Sigmoid colon (tissue), 7 donors: ENCODE measurements at places on chromosomes 1 and 21. TPM values are rescaled to one million over a fixed set of nuclear protein-coding genes. Genes with fewer than 3 reads are reported as not detected.

TARS2 gene
- 13.3 TPM for total RNA-seq

SYCP1 gene
- not detected for total RNA-seq

ALX3 gene
- not detected for total RNA-seq

TACSTD2 gene
- total RNA-seq = 0.55 TPM

TAL1 gene
- total RNA-seq = 3.1 TPM

GJB3 gene
- not detected for total RNA-seq

COL16A1 gene
- total RNA-seq = 271 TPM

CBS gene
- 8.2 TPM for total RNA-seq

DNA sequence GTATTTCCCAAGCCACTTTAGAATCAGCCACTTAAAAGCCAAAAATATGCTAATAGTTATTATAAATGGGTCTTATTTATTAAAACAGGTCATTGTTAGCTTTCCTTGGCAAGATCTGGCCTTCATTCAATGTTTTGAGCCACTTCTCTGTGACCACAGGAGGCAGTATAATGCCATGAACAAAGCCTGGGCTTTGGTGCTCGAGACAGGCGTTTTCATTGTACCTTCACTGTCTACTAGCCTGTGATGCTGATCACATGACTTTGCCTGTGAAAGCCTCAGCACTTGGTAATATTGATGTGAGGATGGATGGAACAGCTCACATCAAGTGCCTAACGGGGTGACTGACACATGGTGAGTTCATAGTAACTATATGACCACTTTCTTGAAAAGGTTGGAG lies 217.0 kb downstream of the RWDD3 start:
- no peak overlapping the region for H3K27ac ChIP-seq
- DNase-seq = no peak
- H3K27me3 ChIP-seq = no peaks in the 10 kb centered on the region
- no peaks in the 10 kb centered on the region for H3K36me3 ChIP-seq
- H3K4me3 ChIP-seq = no peak overlapping the region
- no peaks in the 10 kb centered on the region for H3K4me1 ChIP-seq

DNA sequence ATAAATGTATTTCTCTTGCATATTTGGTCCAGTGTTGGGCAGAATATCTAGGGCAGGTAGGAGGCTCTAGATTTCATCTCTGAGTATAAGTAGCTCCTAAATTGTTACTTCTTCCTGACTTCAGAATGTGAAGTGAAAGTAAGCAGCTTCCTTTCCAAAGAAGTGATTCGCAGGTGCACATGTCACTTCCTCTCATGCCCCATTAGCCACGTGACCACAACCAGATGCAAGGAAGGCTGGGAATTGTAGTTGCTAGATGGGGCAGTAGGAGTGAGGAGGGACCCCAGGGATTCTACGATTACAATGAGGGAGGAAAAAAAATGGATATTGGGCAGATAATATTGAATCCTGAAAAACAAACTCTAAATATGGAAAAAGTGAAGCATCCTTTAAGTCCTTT lies 113.2 kb upstream of the CYYR1 start:
- H3K4me3 ChIP-seq = no peak overlapping the region
- H3K36me3 ChIP-seq = no peaks in the 10 kb centered on the region
- DNase-seq = no peak

DNA sequence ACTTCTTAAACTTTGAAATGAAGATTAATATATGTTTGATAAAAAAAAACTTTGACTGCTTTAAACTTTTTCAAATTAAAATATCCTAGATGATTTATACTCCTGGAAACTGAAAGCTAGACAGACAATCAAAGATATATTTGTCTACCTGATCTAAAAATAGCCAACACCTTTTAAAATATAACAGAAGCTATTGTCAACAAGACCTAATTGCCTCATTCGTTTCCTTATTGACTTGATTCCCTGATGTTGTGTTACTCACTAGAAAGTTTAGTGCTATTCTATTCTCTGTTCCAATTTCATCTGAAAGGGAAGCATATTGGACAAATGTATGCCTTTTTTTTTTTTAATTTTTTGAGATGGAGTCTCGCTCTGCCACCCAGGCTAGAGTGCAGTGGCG lies 445.6 kb upstream of the ADAMTS5 start:
- no peaks in the 10 kb centered on the region for H3K27me3 ChIP-seq
- H3K36me3 ChIP-seq = no peaks in the 10 kb centered on the region
- no peak overlapping the region for H3K27ac ChIP-seq
- H3K4me3 ChIP-seq = no peak overlapping the region
- no peak for DNase-seq
- peaks cover 5% of the 10 kb centered on the region for H3K4me1 ChIP-seq

DNA sequence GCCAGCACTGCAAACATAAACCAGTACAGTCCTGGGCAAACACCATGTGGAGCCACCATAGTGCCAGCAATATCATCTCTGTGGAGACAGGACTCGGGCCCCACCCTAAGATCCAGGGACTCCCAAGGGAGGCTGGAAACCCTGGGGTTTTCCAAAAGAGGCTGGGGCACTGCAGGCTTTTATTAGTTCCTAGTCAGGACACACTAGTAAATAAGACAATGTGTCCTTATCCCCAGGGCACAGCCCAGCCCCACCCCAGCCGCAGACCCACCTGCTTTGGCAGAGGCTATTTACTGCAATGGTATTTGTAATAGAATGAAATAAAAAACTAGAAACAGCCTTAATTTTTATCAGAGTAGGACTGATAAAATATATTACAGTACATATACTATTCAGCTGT lies 486 bp upstream of the GJB3 start:
- H3K4me3 ChIP-seq = no peak overlapping the region
- H3K4me1 ChIP-seq = peaks cover 12% of the 10 kb centered on the region
- no peaks in the 10 kb centered on the region for H3K36me3 ChIP-seq
- H3K27ac ChIP-seq = no peak overlapping the region
- peaks cover 26% of the 10 kb centered on the region for H3K27me3 ChIP-seq

DNA sequence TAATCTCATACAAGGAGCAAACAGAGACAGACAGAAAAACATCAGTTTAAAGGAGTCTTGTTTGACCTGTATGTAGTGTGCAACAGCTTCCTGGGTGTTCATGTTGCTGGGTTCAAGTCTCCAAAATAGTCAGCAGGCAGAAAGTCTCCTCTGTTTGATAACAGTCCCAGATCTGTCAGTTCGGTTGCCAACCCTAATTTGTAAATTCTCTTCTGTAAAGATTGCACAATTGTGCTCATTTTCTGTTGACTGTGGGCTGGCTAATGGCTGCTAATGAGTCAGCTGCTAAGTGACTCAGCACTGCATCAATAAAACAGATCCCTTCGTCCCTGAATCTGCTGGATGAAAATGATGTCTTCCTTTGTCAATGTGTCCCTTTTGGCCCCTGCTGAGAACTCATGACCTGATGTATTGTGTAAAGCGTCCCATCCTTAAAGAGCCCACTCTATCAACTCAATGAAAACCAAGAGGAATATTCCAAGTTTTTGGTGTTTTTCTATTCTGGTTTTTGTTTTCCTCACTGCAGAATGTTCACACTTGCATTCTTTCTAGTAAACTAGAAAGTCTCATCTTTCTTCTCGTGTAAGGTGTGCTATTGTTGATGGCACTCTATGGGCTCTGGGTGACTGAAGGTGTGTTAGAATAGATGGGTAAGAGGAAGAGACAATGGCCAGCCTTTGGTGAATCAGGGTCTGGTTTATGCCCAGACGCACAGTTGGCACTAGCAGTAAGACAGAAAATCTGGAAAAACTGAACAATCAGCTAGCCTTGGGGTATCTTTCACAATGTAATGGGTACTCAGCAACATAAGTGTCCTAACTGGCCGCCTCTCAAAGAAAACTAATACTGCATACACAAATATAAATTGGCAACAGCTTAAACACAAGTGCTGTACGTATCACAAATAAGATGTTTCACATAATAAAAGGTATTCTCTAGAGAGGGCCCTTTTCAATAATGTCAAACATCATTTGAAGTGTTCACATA lies 75.1 kb upstream of the SIPA1L2 start:
- no peaks in the 10 kb centered on the region for H3K27me3 ChIP-seq
- DNase-seq = peak; percentile 88
- no peaks in the 10 kb centered on the region for H3K4me1 ChIP-seq
- no peak overlapping the region for H3K4me3 ChIP-seq
- H3K36me3 ChIP-seq = no peaks in the 10 kb centered on the region
- peak overlapping the region; percentile 60 for H3K27ac ChIP-seq

GRCh38 chr1:224168859-224169380 lies 14.1 kb upstream of the DEGS1 start:
- H3K4me3 ChIP-seq = no peak overlapping the region
- H3K4me1 ChIP-seq = peaks cover 5% of the 10 kb centered on the region
- H3K36me3 ChIP-seq = no peaks in the 10 kb centered on the region
- DNase-seq = peak; percentile 74
- H3K27ac ChIP-seq = peak overlapping the region; percentile 51

DNA sequence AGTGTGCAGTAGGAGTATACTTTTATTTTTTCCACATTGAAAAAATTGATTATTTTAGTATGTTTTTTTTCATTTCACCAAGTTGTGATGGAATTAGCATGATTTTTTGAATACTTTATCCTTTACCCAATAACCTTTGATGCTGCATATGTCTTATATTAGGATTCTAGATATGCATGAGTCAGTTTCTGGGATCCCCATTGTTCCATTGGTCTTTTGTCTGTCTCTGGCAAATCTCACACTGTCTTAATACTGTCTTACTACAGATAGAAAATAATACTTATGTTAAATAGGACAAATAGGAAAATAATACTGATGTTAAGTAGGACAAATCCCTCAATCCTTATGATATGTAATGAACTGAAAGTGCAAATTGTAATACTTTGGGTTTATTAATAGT lies 54.3 kb upstream of the ASB17 start:
- H3K4me3 ChIP-seq = no peak overlapping the region
- no peaks in the 10 kb centered on the region for H3K36me3 ChIP-seq
- no peak for DNase-seq
- H3K27me3 ChIP-seq = no peaks in the 10 kb centered on the region
- no peak overlapping the region for H3K27ac ChIP-seq

GRCh38 chr1:78536427-78536826 lies 45.7 kb downstream of the PTGFR start:
- no peaks in the 10 kb centered on the region for H3K27me3 ChIP-seq
- no peaks in the 10 kb centered on the region for H3K4me1 ChIP-seq
- H3K27ac ChIP-seq = no peak overlapping the region
- DNase-seq = no peak

DNA sequence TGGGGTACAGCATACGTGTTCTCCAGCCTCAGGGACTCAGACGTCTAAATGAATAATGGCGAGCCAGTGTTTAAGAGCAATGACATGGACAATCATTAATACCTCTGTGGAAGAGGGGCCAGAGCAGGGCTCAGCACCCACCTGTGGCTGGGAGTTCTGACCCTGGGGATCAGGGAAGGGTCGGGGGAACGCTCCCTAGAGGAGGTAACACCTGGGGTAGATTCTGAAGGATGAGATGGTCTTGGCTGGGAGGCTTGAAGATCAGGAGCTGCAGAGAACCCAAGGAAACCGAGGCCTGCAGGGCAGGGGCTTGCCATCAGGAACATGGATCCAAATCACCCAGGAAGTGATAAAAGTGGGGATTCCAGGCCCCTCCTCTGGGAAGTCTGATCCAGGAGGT lies 138.2 kb upstream of the RUNX3 start:
- H3K4me1 ChIP-seq = peaks cover 4% of the 10 kb centered on the region
- no peak overlapping the region for H3K27ac ChIP-seq
- H3K36me3 ChIP-seq = no peaks in the 10 kb centered on the region
- H3K4me3 ChIP-seq = no peak overlapping the region
- no peak for DNase-seq
- no peaks in the 10 kb centered on the region for H3K27me3 ChIP-seq

DNA sequence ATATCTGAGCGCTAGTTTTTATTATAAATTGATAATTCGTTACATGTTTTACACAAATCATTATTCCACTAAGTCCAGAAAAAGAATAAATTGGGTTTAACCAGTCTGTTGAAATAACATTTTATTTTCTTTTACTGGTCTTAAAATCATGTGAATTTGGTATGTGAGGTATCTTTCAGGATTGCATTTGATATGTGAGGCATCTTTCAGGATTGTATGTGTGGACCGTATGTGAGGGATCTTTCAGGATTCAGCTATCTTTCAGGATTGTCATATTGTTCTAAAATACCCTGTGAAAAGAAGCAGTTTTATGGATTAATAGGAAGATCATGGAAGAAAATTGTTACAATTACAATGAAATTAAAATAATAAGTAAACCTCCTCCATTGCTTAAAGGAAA lies 42.9 kb downstream of the USP25 start:
- no peaks in the 10 kb centered on the region for H3K36me3 ChIP-seq
- no peak overlapping the region for H3K27ac ChIP-seq
- DNase-seq = no peak
- peaks cover 64% of the 10 kb centered on the region for H3K4me1 ChIP-seq

DNA sequence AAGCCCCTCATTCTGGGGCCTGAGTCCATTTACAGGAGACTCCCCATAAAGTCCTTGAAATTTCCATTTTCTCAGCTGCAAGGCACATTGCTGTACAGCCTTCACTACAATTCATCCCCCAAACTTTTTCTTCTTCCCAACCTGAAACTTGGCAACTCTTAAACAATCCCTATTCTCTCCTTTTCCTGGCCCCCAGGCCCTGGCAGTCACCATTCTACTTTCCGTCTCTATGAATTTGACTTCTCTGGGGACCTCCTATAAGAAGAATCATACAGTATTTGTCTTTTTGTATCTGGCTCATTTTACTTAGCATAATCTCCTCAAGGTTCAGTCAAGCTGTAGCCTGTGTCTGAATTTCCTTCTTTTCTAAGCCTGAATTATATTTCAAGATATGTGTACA lies 332.9 kb downstream of the PCP4 start:
- H3K27me3 ChIP-seq = no peaks in the 10 kb centered on the region
- no peak overlapping the region for H3K27ac ChIP-seq
- H3K4me3 ChIP-seq = no peak overlapping the region
- no peak for DNase-seq
- H3K36me3 ChIP-seq = no peaks in the 10 kb centered on the region
- H3K4me1 ChIP-seq = peaks cover 19% of the 10 kb centered on the region

GRCh38 chr21:39332175-39332574 lies 16.7 kb downstream of the HMGN1 start:
- H3K4me3 ChIP-seq = no peak overlapping the region
- H3K36me3 ChIP-seq = no peaks in the 10 kb centered on the region
- no peaks in the 10 kb centered on the region for H3K27me3 ChIP-seq
- H3K27ac ChIP-seq = no peak overlapping the region
- no peaks in the 10 kb centered on the region for H3K4me1 ChIP-seq

DNA sequence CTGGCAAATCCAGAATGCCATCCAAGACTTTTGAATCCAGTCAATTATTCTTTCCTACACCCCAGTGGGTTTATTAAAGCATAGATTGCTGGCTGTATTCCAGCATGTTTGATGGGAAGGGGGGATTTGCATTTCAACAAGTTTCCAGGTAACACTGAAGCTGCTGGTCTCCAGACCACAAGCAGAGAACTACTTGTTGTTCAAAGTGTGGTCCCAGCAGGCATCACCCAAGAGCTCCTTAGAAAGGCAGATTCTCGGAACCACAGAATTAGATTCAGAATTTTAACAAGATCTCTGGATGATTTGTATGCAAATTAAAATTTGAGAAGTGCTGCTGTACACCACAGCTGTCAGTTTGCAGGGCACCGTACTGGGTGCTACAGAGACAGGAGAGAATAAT lies 216.3 kb upstream of the FAM78B start:
- DNase-seq = no peak
- H3K27me3 ChIP-seq = no peaks in the 10 kb centered on the region
- no peaks in the 10 kb centered on the region for H3K36me3 ChIP-seq
- H3K27ac ChIP-seq = no peak overlapping the region

- H3K27me3 ChIP-seq = no peaks in the 10 kb centered on the region
- DNase-seq = peak; percentile 61
- no peaks in the 10 kb centered on the region for H3K36me3 ChIP-seq
Observed at GRCh38 chr1:29744684-29745490, 508.6 kb downstream of the PTPRU start.
